ENCODE measurements at places on chromosomes 6 and 20.

GRCh38 chr20:53570446-53571276 lies 23.0 kb downstream of the ZNF217 start:
- DNase-seq = no peak

GRCh38 chr20:642398-643174 lies 10.4 kb downstream of the SRXN1 start:
- DNase-seq = no peak

DNA sequence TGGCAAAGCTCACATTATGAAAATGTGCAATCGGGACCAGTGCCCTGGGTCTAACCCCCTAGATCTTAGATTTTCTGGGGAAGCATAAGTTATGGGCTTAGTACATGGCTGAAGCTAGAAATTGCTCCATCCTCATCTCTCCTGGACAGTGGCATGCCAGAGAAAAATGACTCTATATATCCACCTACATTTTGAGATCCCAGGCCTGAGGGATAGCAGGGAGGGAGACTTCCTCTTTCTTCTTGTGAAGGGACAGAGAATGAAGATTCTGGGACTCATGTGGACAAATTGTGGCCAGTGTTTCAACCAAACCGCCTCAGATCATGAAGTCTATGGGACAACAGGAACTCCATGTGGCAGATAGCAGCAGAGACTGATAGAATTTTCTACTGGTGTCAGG lies 35.4 kb downstream of the GSTA2 start:
- DNase-seq = no peak

- peak; percentile 61 for DNase-seq
Observed at GRCh38 chr6:12751694-12752325, 35.2 kb downstream of the PHACTR1 start.

DNA sequence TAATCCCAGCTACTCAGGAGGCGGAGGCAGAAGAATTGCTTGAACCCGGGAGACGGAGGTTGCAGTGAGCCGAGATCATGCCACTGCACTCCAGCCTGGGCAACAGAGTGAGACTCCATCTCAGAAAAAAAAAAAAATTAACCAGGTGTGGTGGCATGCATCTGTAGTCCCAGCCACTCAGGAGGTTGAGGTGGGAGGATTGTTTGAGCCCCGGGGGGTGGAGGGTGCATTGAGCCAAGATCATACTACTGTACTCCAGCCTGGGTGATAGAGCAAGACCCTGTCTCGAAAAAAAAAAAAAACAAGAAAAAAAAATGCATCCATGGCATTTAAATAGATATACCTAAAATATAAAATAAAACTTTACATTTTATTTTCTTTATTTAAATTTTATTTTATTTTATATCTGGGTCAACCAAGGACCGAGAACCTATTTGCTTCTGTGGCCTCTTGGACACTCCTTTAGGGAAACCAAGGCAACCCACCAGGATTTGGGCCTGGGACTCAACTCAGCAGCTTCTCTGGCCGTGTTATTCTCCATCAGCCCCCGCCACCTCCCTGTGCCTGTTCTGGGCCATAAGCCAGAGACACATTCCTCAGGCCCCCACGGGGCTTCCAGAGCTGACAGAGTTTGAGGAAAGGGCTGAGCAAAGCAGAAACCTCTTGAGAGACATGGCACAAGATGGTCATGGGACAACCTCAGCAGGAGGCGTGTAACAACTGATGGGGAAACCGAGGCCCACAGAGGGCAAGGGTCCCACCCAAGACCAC lies 6.2 kb downstream of the SNTA1 start:
- peak; percentile 57 for DNase-seq

DNA sequence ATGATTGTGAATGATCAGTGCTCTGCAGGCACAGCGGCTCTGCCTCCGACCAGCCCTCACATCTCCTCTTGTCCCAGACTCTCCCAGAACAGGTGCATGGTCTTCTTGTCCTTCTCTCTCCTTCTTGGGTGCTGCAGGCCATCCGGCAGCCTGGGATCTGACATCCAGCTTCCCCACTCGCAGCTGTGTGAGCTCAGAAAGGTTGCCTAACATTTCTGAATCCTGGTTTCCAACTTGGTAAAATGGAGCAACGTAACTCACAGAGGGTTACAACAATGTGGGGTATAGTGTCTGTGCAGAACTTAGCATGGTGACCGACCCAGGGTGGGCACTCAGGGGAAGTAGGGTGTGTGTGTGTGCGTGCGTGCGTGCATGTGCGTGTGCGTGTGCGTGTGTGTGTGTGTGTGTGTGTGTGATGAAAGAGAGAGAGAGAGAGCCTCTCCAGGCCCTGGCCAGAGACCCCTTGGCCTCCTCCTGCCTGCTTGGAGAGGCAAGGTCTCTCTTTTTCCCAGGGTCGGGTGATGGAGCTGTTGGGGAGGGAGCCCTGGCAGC lies 110.1 kb downstream of the SNX5 start:
- DNase-seq = no peak

GRCh38 chr6:33837971-33838665 lies 34.3 kb upstream of the MLN start:
- no peak for DNase-seq

GRCh38 chr6:107064579-107065065 lies 36.6 kb downstream of the MTRES1 start:
- DNase-seq = peak; percentile 40

GRCh38 chr6:1382883-1383728 lies 6.3 kb upstream of the FOXF2 start:
- no peak for DNase-seq

DNA sequence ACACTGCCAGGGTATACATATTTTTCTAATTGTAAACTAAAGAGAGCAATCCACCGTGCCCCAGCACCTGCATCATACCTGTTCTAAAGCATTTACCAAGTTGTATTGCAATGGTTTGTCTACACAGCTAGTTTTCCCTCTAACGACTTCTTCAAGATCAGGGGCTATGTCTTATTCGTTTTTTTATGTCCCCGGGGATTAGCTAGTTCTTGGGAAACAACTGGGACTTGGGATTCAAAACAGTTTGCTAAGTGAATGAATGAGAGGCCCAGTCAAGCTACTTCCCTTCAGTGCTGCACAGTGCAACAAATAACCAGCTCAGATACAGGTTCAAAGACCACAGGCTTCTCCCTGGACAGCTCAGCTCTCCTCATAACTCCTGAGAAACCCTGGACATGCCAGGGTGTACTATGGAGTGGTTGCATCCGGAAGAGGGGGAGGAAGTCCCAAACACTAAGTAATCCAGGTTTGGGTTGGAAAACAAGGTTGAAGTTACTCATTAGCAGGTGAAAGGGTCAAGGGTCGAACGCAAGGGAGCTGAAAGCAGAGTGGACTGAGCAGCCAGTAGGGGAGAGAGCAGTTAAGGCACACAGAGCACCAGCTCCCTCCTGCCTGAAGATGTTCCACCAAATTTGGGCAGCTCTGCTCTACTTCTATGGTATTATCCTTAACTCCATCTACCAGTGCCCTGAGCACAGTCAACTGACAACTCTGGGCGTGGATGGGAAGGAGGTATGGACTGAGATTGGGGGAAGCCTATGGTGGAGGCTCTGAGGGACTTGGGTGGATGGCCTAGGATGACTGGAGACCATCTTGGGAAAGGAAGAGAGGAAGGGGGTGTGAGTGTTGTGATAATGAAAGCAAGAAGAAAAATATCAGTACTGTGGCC lies at the start of gene APOM:
Gene APOM (plus strand): TSS at position 546 of the 889 bp plus-strand sequence. CDS start 73 bp downstream, at position 619.
- DNase-seq = no peak

DNA sequence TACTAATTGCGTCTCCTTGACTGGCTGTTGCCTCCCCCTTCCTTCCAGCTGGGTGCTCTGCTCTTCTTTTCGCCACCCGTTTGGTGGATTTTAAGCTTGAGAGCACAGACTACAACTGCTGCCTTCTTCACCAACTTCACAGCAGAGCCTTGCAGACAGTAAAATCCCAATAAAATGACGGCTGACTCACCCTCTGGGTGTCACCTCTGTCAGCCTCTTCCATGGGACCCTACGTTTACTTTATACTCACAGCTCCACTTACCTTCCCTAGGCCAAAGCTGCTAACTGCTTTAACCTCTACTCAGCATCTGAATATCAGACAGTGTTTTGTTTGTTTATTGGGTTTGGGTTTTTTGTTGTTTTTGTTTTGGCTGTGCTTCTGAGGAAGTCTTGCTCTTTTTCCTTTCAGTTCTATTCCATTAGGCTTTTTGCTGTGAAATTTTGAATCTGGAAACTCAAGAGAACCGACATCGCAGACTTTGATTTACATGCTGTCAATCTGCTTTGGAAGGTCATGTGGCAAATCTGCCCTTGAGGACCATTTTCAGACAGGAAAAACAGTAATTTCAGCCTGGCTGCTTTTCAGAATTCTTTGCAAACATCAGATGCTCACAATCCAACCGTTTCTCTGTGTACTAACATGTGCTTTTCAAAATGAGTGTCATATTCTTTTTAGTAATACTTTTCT lies 2.4 kb downstream of the AGPAT4 start:
- no peak for DNase-seq

- DNase-seq = no peak
Observed at GRCh38 chr6:54327631-54328030, 19.4 kb downstream of the TINAG start.

GRCh38 chr6:26571592-26572296 lies 25.0 kb upstream of the ABT1 start:
- peak; percentile 66 for DNase-seq

DNA sequence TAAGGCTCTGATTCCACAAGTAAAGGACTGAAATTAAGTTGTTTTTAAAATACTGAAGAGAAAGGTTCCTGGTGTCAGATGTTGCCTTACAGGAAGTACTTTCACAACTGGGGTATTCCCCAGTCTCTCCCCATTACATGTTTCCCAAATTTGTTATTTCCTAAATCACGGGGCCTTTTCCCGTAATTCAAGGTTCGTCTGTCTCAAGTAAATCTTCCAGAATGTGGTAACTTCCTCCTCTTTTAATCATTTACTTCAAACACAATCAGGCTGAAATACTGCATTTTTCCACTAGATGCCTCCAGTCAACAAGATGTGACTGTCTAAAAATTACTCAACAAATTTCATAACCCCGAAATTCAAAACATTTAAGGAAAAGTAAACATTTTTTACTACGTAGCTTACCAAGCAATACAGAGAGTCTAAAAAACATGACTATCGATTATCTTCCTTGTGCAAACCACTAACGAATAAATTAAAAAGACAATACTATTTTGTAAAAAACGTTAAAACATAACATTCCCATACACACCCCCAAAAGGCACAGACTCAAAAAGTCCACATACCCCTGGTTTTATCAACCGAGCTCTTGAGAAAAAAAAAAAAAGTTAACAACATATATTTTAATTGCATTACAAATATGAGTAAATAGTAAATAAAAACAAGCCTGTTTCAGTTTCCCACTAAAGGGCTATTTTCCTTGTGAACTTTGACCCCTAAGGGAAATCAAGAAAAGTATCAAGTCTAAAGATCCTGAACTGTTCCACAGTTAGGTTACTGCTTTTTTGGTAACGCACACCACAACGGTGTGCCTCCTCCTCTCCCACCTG lies 1.7 kb downstream of the SOD2 start:
- DNase-seq = peak; percentile 87
